ENCODE measurements at places on chromosomes 4 and X.

DNA sequence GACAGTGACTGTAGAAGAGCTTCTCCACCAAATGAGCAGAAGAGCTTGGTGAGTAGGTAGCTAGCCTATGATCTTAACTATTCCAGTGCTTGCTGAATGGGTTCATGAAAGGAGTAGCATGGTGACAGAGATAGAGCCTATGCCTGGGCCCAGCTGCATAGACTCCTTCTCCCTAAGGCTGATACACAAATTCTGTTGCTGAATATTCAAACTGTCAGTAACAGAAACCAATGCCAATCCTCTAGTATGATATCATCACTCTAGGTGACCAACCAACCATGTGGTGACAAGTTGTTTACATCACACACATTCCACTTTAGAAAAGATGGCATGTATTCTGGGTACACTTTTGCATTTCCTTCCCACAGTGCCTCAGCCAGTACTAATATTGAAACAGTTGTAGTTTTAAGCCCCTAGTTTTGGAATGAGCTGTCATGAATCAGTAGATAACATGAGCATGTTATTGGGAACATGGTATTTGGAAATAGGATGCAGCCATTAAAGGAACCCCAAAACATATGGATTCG lies 103.4 kb upstream of the GRXCR1 start:
- DNase-seq: no peak

DNA sequence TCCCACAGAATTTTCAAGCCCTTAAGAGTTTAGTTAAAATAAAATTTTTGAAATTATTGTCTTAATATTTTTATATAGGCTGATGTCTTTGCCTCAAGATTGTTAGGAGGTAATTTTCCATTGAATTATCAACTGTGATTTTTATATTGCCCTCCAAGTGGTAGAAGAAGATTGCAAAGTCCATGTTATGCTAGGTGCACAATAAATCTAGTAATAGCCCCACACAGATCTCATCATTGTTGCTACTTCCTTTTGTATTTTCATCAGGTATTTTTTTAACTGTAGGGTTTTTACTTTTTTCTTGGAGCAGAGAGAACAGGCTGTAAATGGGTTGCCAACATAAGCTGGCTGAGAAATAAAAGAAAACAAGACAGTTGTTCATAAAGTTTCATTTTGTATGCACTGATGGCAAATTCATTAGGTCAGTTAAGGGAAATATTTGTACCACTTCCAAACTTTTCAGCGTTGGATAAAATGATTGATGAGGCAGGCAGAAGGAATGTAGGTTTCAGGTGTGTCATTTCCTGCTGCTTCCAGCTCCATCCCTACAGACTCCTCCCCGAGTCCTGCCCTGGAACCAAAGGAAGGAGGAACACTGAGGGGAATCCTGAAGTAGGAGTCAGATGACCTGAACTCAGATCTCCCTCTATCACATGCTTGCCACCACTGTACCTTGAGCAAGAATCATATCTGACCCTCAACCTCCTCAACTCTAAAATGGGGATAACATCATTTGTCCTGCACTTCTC lies 105.5 kb downstream of the PRRG1 start:
- DNase-seq: no peak

DNA sequence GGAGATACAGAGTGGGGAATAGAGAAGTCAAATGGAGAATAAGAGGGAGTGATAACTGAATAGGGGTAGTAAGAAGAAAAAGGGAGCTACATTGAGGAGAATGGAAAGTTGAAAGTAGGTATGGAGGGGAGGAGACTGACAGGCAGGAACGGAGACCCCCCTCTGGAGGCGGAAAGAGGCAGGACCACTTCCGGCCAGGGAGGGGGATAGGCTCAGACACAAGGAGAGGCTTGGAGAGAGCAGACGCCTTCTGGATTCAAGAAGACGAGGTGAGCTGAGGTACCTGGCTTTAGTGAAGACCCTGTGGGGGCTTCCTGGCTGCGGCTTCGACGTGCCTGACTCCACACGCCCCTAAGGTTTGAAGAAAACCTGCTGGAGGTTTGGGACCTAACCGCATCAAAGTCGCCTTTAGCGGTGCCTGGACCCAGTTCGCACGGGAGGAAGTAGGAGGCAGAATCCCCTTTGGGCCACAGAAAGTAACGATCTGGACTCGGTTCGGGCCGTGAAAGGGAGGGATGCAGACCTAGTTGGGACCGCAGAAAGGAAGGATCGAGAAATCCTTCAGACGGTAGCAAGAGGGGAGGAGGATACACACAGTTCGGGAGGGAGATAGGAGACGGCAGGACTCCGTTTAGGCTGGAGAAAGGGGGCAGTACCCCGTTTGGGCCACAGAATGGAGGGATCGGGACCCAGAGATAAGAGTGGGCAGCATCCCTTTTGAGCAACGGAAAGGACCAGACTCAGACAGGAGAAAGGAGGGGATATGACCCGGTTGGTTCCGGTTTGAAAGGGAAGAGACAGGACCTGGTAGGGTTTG lies at the start of gene TRO:
Gene TRO, plus strand, starts transcription at position 215 of the 817 bp plus-strand sequence. CDS start 1,423 bp downstream, outside the sequence.
- peak; percentile 14 for DNase-seq

GRCh38 chrX:123199338-123199737 lies 15.3 kb downstream of the GRIA3 start:
- no peak for DNase-seq

DNA sequence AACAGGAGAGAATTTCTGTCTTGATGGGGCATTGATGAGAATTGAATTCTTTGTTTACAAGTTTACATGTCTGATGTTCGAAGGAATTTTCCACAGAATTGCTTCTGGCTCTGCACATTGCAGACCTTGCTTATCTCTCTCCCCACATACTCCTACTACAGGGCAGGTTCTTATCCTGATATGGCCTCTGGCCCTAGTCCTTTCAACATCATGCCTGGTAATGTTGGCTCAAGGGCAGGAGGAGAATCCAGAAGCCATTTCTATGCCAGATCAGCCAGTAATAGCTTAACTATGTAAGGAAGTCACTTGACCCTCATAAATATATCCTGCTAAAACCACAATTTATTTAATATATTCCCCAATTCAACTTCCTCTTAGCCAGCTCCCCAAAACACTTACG lies 24.3 kb upstream of the TSPAN5 start:
- no peak for DNase-seq

- no peak for DNase-seq
Measured at GRCh38 chr4:133095591-133095990, 53.5 kb upstream of the PCDH10 start.

GRCh38 chrX:1274786-1275185 lies 6.2 kb downstream of the CSF2RA start:
- DNase-seq: no peak

DNA sequence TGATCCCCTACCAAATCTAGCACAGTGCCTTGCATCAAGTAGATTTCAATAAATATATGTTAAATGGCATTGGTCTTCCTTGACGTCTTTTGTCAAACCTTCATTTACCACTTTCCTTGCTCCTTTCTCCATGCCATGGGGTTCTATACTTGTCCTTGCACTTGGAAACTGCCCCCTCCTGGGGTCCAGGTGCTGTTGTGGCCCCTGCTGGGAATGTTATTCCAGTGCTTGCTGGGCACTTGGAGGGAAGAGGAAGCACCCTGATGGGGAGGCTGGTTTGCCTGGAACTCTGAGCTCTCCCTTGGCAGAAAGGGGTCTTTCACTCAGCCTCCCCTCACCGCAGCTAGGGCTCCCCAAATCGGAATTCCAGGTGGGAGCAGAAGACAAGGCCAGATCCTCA lies 18.9 kb downstream of the ZNF275 start:
- no peak for DNase-seq

GRCh38 chr4:1217366-1217765 lies 31.6 kb downstream of the CTBP1 start:
- DNase-seq: no peak

GRCh38 chrX:130716781-130717413 lies 186.1 kb downstream of the ENOX2 start:
- no peak for DNase-seq

DNA sequence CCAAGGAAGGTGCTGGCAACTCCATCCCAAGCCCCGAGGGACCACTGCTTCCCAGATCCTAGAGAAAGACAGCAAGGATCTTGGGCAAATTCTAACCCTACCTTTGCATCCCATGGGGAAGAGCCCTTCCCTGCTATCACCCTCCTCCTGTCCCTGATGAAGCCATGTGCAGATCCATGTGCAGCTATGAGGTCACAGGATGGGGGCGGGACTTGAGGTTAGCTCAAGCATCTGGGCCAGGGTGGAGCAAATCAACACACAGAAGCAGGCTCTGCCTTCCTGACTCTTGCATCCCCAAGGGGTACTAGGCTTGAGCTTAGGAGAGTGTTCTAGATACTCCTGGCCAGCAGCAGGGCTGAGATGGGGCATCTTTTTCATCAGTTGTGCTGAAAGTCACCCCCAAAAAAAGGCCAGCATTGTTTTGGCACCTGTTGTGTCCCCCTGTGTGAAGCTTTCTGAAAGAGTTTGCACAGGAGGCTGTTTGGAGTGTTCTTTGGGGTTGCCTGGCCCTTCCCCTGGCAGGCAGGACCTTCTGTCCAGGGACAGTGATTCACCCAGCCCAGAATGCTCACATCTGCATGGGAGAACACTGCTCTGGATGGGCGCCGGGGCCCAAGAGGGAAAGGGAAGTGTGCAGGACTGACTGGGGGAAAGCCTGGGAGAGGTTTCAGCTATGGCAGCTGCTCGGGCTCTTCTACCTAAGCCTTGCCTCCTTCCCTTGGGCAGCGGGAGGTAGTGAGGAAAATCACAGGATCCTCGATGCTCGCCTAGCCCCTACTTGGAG lies 50.8 kb downstream of the PRPS1 start:
- no peak for DNase-seq

DNA sequence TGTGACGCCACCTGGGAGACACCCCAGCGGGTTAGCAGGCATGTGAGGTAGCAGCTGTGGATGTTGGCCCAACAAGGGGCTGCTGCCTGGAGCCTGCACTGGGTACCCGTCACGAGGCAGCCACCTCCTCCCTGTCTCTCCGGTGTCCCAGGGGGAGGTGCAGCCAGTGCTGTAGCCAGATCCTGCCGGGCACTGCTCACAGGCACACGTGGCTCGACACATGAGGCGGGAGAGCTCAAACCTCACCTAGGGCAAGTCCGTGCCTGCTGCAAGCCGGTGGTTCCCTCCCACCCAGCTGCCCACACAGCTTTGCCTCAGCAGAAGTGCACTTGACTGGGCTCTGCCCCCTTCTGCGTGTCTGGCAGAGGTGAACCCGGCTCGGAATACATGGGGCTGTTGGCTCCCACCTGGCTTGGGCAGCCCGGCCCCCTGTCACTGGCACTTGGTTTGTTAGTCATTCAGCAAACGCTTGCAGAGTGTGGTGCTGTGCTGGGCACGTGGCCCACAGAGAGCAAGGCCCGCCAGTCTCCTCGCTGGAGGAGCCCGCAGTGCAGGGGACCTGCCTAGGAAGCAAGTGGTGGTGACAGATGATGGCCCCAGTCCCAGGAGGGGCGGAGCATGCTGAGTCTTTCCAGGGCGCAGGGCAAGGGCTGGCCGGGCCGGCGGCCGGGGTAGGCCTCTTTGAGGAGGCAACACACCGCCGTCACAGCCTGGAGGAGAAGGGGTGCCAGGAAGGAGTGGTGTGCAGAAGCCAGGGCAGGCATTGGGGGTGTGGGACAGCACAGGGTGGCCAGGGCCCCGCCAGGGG lies 10.1 kb upstream of the SH3TC1 start:
- peak; percentile 93 for DNase-seq

GRCh38 chr4:120007191-120007871 lies 59.3 kb downstream of the MAD2L1 start:
- DNase-seq: no peak

- no peak for DNase-seq
Measured at GRCh38 chrX:9532349-9532748, 67.5 kb downstream of the TBL1X start.

- DNase-seq: no peak
Measured at GRCh38 chr4:8642651-8643321, 50.2 kb downstream of the CPZ start.

GRCh38 chr4:98659106-98659592 lies 738 bp upstream of the TSPAN5 start:
- DNase-seq: no peak

GRCh38 chrX:102659790-102660757 lies 8.8 kb downstream of the GPRASP1 start:
- DNase-seq: peak; percentile 42

DNA sequence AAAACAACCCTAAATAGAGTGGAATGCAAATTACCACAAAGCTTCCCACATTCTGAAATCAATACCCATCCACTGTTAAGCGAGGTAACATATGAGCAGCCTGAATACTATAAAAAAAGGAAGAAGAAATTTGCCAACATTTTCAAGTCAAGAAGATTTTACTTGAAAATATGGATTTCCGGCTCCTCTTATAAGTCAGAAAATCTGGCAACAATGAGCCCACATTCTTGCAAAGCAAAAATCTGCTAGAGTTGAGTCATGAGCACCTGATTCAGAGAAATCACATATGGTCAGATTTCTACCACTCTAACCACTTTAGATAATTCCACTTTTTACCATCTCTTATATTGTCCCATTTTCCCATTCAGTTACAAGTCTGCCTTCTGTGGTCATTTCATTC lies 395.7 kb downstream of the DTHD1 start:
- DNase-seq: no peak

- no peak for DNase-seq
Measured at GRCh38 chr4:156596026-156596425, 375.6 kb downstream of the PDGFC start.

- DNase-seq: no peak
Measured at GRCh38 chr4:75512386-75513211, 1.6 kb downstream of the RCHY1 start.

GRCh38 chrX:111470681-111471403 lies 40.6 kb upstream of the SERTM2 start:
- DNase-seq: no peak

DNA sequence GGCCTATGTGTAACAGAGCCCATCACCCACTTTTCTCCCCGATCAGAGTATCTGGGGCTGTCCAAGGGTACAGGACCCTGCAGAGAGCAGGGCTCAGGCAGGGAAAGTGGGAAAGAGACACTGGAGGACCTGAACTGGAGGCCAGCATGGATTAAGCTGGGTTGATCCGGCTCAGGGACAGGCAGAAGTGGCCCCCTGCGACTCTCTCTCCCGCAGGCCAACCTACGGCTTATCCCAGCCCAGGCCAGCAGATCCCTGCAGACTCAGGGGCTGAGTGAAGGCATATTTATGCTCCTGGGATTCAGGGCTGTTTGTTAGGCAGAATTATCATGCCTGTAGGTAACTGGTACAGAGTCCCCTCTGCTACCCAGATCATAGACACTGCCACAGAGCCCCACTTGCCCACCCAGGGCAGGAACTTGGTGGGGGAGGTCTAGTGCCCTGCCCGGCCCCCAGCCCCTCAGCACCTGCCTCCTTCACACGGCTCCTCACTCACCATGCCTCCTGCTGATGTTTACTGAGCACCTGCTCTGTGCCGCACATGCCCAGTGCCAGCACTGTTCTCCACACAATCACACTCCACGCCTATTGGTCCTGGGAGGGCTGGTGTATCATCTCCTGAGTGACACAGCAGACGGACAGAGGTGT lies 87.3 kb downstream of the ADRA2C start:
- DNase-seq: no peak
